ENCODE measurements at places on chromosomes 7 and 10. TPM values are rescaled to one million over a fixed set of nuclear protein-coding genes. Genes with fewer than 3 reads are reported as not detected.

GJD4 gene
- not detected for total RNA-seq

AUTS2 gene
- total RNA-seq: 7.4 TPM

RBP3 gene
- not detected for total RNA-seq

CRPPA gene
- total RNA-seq: 0.38 TPM

ANLN gene
- total RNA-seq: 84.9 TPM

TUBB8 gene
- not detected for total RNA-seq

PANK1 gene
- 11.2 TPM for total RNA-seq

MYH16 gene
- not detected for total RNA-seq

MPP7 gene
- total RNA-seq: 0.38 TPM

CLDN4 gene
- total RNA-seq: 24.9 TPM

AOAH gene
- total RNA-seq: 0.10 TPM

GNAT3 gene
- total RNA-seq: not detected

RGR gene
- total RNA-seq: not detected

FAM25G gene
- total RNA-seq: not detected

C7orf33 gene
- not detected for total RNA-seq

HOXA9 gene
- total RNA-seq: 7.8 TPM

MUC12 gene
- total RNA-seq: not detected

RBM20 gene
- total RNA-seq: 2.3 TPM

PIP gene
- not detected for total RNA-seq

MYL10 gene
- total RNA-seq: not detected

SPDYE11 gene
- 0.54 TPM for total RNA-seq

BLNK gene
- total RNA-seq: not detected

FOXI2 gene
- not detected for total RNA-seq

SLC26A5 gene
- not detected for total RNA-seq

TFEC gene
- total RNA-seq: 0.06 TPM

AKR1C8 gene
- total RNA-seq: 0.10 TPM

KLHDC10 gene
- total RNA-seq: 48.0 TPM

SLC16A12 gene
- total RNA-seq: 0.10 TPM

UTF1 gene
- total RNA-seq: not detected

LRRC18 gene
- total RNA-seq: not detected

ACTA2 gene
- 41.7 TPM for total RNA-seq

C10orf95 gene
- total RNA-seq: 0.37 TPM

LDB3 gene
- 0.17 TPM for total RNA-seq

CYP26C1 gene
- 0.23 TPM for total RNA-seq

OR2A1 gene
- not detected for total RNA-seq

CNPY1 gene
- not detected for total RNA-seq

PDLIM1 gene
- 21.0 TPM for total RNA-seq

AKR1D1 gene
- total RNA-seq: not detected

NRG3 gene
- not detected for total RNA-seq

OR2A12 gene
- total RNA-seq: not detected

SRGN gene
- 2,302 TPM for total RNA-seq

LRRD1 gene
- not detected for total RNA-seq

GRB10 gene
- total RNA-seq: 19.5 TPM

FXYD4 gene
- total RNA-seq: 0.50 TPM

OR6B1 gene
- total RNA-seq: not detected

GHRHR gene
- not detected for total RNA-seq

RNF32 gene
- 1.4 TPM for total RNA-seq

NCAPG2 gene
- 33.9 TPM for total RNA-seq

ZNF853 gene
- 0.59 TPM for total RNA-seq

DNAH11 gene
- total RNA-seq: 0.40 TPM

LIPJ gene
- not detected for total RNA-seq

NODAL gene
- not detected for total RNA-seq

NPSR1 gene
- total RNA-seq: not detected

FRMD4A gene
- total RNA-seq: 4.2 TPM

TYW1 gene
- 25.9 TPM for total RNA-seq

PTPRE gene
- 4.6 TPM for total RNA-seq

IDI2 gene
- total RNA-seq: not detected

TAS2R5 gene
- 0.50 TPM for total RNA-seq

PTF1A gene
- total RNA-seq: not detected

All from NCI-H460 (cell line).